ENCODE measurements at places on chromosomes 13 and 19.

DNA sequence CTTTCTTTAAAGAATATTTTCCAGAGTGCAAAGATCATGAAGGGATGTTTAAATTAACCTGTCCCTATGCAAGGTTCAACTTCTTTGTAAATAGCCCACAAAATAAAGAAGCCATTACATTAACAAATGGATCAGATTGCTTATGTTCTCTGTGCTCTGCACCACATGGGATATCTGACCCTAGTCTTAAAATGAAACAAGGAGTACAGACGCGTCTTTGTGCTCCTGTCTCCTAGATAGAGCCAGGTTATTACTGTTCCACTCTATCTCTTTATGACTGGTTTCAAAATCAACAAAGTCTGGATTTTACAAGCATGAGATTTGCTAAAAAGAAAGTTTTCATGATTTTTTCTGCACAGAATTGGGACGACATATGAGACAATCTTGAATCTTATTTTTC is 339.4 kb downstream of the KLF12 start:
- H3K4me3 ChIP-seq, result no peak overlapping the region
- H3K4me1 ChIP-seq, result peaks cover 8% of the 10 kb centered on the region
- DNase-seq, result no peak
- H3K27ac ChIP-seq, result no peak overlapping the region
- H3K27me3 ChIP-seq, result no peaks in the 10 kb centered on the region
- H3K36me3 ChIP-seq, result peaks cover 8% of the 10 kb centered on the region

- H3K36me3 ChIP-seq, result no peaks in the 10 kb centered on the region
- H3K4me3 ChIP-seq, result no peak overlapping the region
- DNase-seq, result no peak
- H3K27me3 ChIP-seq, result no peaks in the 10 kb centered on the region
These were observed 617.2 kb downstream of the PCDH9 start for GRCh38 chr13:66612983-66613382.

DNA sequence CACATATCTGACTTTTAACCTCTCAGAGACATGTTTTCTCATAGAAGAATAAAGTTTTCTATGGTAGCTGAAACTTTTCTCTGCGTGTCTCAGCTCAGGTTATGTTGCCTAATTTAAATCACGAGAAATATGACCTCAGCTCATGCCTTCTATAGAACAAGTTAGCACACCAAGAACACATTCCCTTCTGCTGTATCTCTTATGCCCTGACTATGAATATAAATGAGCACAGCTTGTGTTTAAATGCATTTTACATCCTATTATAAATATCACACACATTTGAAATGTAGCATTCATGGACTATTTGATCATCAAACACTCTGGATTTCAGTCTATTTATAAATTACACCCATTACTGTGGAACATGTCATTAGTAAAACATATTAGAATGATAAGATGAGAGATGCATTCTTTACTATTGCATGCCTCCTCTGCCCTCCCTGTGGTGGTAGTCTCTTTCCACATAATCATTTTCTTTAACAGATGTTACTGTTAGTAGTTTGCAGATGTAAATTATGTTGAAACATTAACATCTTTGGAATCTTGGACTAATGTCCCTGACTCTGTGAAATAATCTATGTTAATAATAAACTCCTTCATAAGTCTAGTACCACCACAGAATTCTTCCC is 2044.9 kb upstream of the PCDH20 start:
- no peak for DNase-seq
- H3K27ac ChIP-seq, result no peak overlapping the region
- H3K4me3 ChIP-seq, result no peak overlapping the region
- no peaks in the 10 kb centered on the region for H3K36me3 ChIP-seq
- H3K4me1 ChIP-seq, result no peaks in the 10 kb centered on the region

- no peak for DNase-seq
- peaks cover 10% of the 10 kb centered on the region for H3K4me1 ChIP-seq
- H3K36me3 ChIP-seq, result no peaks in the 10 kb centered on the region
- no peaks in the 10 kb centered on the region for H3K27me3 ChIP-seq
- no peak overlapping the region for H3K27ac ChIP-seq
These were observed 4.5 kb downstream of the GTPBP3 start for GRCh38 chr19:17341845-17342244.

DNA sequence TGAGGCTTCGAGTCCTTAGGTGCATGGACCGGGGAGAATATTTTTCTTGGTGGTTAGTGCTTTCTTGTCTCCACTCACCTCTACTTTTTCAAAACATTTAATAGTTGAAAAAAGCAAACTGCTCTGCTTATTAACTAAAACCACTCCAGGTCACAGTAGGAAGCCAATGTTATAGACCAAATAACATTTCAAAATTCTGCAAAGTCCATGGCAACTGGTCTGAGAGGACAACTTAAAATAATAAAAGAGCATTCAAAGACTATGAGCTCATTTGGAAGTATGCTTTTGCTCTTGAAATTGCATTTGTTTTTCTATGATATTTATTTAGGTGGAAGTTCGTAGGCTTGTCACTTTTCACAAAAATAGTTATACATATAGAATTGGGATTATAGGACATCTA is 483.0 kb downstream of the DCT start:
- H3K27me3 ChIP-seq, result no peaks in the 10 kb centered on the region
- H3K4me1 ChIP-seq, result no peaks in the 10 kb centered on the region
- H3K4me3 ChIP-seq, result no peak overlapping the region
- DNase-seq, result no peak
- no peak overlapping the region for H3K27ac ChIP-seq

- no peak overlapping the region for H3K27ac ChIP-seq
- no peak for DNase-seq
- H3K4me3 ChIP-seq, result no peak overlapping the region
- H3K4me1 ChIP-seq, result no peaks in the 10 kb centered on the region
These were observed 10.1 kb upstream of the ZNF85 start for GRCh38 chr19:20912973-20913372.

- H3K27ac ChIP-seq, result no peak overlapping the region
- H3K27me3 ChIP-seq, result no peaks in the 10 kb centered on the region
- no peaks in the 10 kb centered on the region for H3K4me1 ChIP-seq
- H3K4me3 ChIP-seq, result no peak overlapping the region
- DNase-seq, result no peak
These were observed 31.3 kb upstream of the SIN3B start for GRCh38 chr19:16797876-16798275.

- no peak overlapping the region for H3K27ac ChIP-seq
- H3K4me3 ChIP-seq, result no peak overlapping the region
- no peaks in the 10 kb centered on the region for H3K4me1 ChIP-seq
- no peaks in the 10 kb centered on the region for H3K36me3 ChIP-seq
- DNase-seq, result no peak
These were observed 5.1 kb downstream of the OR10H1 start for GRCh38 chr19:15810335-15810734.

DNA sequence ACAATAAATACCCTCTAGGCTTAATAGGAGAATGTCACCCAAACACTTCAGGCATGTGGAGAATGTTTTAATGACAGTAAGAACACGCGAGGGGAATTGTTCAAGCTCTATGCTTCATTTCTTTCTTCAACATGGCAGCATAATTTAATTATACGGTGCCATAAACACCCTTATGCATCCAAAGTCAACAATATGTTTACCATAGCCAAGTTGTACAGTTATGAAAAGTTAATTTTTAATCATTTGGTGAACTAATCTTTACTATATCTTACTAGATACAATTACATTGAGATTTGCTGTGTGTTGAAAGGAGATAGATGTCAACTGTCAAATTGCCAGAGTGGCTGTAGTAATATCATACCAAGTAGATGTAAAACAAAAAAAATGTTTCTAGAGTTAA is 185.9 kb upstream of the NBEA start:
- H3K27me3 ChIP-seq, result peaks cover 3% of the 10 kb centered on the region
- H3K4me3 ChIP-seq, result no peak overlapping the region
- DNase-seq, result no peak

GRCh38 chr13:97249093-97249795 is 27.1 kb downstream of the MBNL2 start:
- no peak overlapping the region for H3K4me3 ChIP-seq
- H3K36me3 ChIP-seq, result no peaks in the 10 kb centered on the region
- H3K4me1 ChIP-seq, result peaks cover 33% of the 10 kb centered on the region

- DNase-seq, result no peak
- H3K4me3 ChIP-seq, result no peak overlapping the region
- no peaks in the 10 kb centered on the region for H3K27me3 ChIP-seq
- no peak overlapping the region for H3K27ac ChIP-seq
- no peaks in the 10 kb centered on the region for H3K36me3 ChIP-seq
These were observed 144.4 kb downstream of the ZNF675 start for GRCh38 chr19:23542562-23542961.

DNA sequence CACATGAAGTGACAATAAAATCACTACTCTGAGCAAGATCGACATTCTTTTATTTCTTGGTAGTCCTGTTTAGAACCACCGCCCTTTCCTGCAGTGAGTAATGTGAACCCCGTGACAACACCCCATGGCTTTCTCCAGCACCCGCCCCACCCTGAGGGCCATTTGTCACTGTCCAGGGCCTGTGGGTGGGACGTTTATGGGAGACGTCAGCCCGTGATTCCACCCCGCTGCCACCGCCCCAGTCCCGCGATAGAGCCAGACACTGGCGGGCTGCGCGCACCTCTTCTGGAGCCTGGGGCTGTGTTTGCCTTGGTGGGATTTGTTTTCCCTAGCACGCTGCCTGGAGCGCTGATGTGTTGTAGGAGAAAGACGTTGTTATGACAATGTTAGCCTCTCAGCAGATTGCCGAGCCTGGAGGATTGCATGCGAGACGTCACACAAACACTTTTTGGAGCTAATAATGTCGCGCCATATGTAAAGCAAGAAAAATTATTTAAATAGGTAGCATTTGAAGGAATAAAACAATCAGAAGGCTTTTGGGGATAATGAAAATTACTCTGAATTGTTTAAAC is 263.7 kb downstream of the TEX29 start:
- peak overlapping the region; percentile 12 for H3K4me3 ChIP-seq
- no peak for DNase-seq
- H3K36me3 ChIP-seq, result no peaks in the 10 kb centered on the region
- H3K4me1 ChIP-seq, result no peaks in the 10 kb centered on the region
- H3K27me3 ChIP-seq, result peaks cover 4% of the 10 kb centered on the region
- peak overlapping the region; percentile 83 for H3K27ac ChIP-seq

- peaks cover 35% of the 10 kb centered on the region for H3K4me1 ChIP-seq
- DNase-seq, result no peak
These were observed 113.2 kb downstream of the ESD start for GRCh38 chr13:46683676-46684260.

- no peak overlapping the region for H3K4me3 ChIP-seq
- H3K27me3 ChIP-seq, result no peaks in the 10 kb centered on the region
- H3K36me3 ChIP-seq, result peaks cover 11% of the 10 kb centered on the region
- H3K27ac ChIP-seq, result no peak overlapping the region
These were observed 12.0 kb upstream of the KCNC3 start for GRCh38 chr19:50341091-50341564.

DNA sequence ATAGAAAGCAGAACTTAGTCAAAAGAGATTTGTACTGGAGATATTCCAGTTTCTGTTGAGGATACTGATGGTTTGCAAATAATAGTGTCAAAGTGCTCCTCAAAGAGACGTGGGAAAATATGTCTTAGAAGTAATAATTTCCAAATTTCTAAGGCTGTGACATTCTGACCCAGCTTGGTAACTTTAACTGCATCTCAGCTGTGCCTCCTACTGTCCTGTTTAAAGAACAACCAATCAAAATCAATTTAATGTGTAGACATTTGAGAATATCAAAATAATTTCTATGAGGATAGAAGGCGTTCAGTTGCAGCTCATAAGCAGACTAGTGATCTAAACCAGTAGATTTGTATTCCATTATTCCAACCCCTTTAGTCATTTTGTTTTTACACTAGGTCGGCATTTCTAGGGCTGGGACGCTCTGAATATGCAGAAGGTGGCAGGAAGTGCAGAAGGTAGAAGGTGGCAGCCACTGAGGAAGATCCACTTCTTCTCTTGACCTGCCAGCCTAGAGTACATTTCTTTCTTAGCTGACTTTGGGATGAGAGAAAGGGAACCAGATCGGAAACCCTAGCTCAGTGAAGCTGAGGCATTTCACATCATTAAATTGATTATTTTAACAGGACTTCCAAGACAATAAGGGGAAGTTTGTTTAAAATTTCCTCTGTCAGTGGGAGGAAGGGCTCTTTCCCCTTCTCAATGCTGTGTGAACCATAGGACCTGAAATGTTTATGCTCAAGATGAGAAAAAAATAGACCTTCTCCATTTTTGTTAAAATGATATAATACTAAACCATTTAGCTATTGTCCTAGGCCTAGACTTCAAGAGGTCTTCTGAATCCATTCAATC is 67.5 kb downstream of the COL4A1 start:
- no peaks in the 10 kb centered on the region for H3K27me3 ChIP-seq
- H3K27ac ChIP-seq, result no peak overlapping the region
- no peaks in the 10 kb centered on the region for H3K36me3 ChIP-seq
- H3K4me3 ChIP-seq, result no peak overlapping the region
- peaks cover 10% of the 10 kb centered on the region for H3K4me1 ChIP-seq

GRCh38 chr19:50833117-50833801 is at the start of gene KLK15:
TSS of gene KLK15 (minus strand) at chr19:50833574. CDS start at chr19:50831492, 2,082 bp downstream.
- H3K27ac ChIP-seq, result no peak within 1 kb of the TSS
- H3K4me1 ChIP-seq, result no peaks in the 10 kb centered on the region
- no peaks in the 10 kb centered on the region for H3K36me3 ChIP-seq
- DNase-seq, result no peak
- H3K27me3 ChIP-seq, result peaks cover 37% of the 10 kb centered on the region

DNA sequence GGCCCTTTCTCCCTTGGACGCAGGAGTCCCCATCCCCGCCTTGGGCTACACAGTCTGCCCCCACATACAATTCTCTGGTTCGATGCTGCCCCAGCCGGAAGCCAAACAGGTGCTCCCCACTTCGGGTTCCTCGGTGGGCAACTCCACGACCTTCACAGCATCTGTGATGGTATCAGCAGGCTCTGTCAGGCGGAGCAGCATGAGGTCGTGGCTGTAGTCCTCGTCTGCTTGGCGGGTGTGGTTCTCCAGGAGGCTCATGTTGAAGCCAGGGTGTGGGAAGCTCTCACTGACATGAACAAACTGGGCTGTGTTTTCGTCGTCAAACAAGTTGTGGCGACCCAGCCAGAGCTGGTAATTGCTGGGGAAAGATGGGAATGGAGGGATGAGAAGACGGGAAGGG is 3.5 kb downstream of the KLK1 start:
- no peaks in the 10 kb centered on the region for H3K36me3 ChIP-seq
- peak overlapping the region; percentile 2 for H3K27ac ChIP-seq
- H3K4me3 ChIP-seq, result peak overlapping the region; percentile 52
- peaks cover 84% of the 10 kb centered on the region for H3K27me3 ChIP-seq
- DNase-seq, result no peak

DNA sequence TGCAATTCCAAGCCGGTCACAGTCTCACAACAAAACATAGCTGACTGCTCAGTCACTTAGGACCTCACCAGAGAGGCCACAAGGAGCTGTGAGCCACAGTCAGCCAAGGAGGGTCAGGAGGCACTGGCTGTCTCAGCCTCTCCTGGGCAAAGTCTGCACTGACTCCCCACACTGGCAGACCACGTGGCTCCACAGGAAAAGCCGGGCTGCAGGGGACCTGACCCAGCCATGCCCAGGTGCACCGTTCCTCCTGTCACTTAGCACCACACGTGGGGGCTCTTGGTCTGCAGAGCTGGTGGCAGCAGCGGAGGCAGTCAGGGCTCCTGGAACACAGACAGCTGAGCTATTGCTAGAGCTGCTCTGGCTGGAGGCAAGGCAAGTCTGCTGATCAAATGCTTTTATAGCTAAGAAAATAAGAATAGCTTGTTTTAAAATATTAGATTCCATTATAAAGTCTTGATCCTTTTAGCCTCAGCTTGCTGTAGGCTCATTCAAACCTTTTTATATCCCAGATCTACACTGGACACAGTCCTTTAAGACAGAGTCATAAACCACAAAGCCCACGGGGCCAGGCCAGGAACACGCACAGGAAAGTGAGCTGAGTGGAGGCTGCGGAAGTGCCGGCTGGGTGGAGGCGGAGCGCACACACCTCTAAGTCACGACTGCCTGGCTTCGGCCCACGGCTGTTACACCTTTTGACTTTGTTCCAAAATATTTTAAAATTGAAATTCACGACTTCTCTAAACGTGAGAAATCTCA is 744.1 kb downstream of the UQCRFS1 start:
- no peak for DNase-seq
- peaks cover 13% of the 10 kb centered on the region for H3K27me3 ChIP-seq
- no peaks in the 10 kb centered on the region for H3K36me3 ChIP-seq
- no peak overlapping the region for H3K27ac ChIP-seq

Data from type B pancreatic cell (in vitro differentiated cells).